Stimulated activated CD4-positive, alpha-beta T cell treated with anti-CD3 and anti-CD28 coated beads, Interleukin-15, amount 100 ng/mL, for 1 hour (primary cell): ENCODE measurements at places on chromosomes 4 and X.

GRCh38 chrX:69150281-69150960 is 14.8 kb downstream of the PJA1 start:
- DNase-seq = no peak

GRCh38 chr4:87360338-87360935 is 30.6 kb downstream of the HSD17B11 start:
- no peak for DNase-seq

- DNase-seq = no peak
These were observed 186.2 kb downstream of the KIT start for GRCh38 chr4:54843946-54844345.

- no peak for DNase-seq
These were observed 59.0 kb upstream of the ATP8A1 start for GRCh38 chr4:42715807-42716482.

DNA sequence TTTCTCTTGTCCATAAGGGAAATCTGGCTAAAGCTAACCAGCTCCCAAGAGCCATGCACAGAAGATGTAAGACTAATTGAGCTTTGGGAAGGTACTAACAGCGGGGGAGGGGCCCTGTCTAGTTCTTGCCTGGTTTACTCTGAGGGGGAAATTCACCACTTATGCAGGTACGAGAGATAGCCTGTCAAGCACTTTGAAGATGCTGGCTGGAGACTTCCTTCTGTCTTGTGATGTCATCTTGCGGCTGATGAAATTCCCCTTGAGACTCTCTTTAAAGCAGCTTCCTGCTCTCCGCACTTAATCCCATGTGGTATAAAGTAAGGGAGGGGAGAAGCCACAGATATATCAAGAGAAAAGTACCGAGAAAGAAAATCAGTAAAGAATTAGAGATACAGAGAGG is 345.3 kb downstream of the MAPK10 start:
- no peak for DNase-seq

DNA sequence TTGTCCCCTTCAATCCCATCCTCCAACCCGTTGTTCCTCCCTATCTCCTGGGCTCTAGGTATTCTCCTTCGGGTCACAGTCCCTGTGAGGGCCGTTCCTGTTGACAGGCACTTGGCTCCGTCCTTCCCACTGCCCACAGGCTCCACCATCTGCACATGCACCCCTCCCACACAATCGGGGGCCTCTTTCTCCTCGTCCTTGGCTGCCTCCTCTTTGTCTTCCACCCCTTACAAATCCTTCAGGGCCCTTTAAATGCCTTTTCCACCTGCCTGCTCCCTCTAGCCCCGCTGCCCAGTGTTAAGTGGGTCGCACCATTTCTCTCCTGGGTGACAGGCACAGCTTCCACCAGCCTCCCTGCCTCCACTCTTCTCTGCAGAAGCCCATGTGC is 2.7 kb upstream of the AVPR2 start:
- DNase-seq = no peak

- no peak for DNase-seq
These were observed 94.3 kb downstream of the AREG start for GRCh38 chr4:74539044-74539790.

DNA sequence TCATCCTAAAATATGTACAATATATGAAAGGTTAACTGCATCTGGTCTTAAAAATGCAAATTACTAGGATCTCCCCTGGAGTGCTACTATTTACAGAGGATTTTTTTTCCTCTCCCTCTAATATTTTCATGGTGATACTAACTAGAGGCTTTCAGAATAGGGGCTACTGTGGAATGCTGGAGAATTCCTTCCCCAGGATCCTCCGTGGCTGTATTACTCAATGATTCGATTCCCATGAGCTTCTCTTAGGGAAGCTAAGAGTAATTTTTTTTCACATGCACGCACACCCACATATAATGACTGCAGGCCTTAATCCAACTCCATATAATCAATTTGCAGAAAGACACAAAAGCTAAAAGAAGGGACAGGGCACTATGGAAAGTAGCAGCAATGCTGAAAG is 184.7 kb downstream of the ARHGAP6 start:
- DNase-seq = no peak

- no peak for DNase-seq
These were observed 39.2 kb upstream of the ARHGAP6 start for GRCh38 chrX:11704725-11705495.

- no peak for DNase-seq
These were observed 64.8 kb downstream of the TSC22D3 start for GRCh38 chrX:107710617-107711391.

DNA sequence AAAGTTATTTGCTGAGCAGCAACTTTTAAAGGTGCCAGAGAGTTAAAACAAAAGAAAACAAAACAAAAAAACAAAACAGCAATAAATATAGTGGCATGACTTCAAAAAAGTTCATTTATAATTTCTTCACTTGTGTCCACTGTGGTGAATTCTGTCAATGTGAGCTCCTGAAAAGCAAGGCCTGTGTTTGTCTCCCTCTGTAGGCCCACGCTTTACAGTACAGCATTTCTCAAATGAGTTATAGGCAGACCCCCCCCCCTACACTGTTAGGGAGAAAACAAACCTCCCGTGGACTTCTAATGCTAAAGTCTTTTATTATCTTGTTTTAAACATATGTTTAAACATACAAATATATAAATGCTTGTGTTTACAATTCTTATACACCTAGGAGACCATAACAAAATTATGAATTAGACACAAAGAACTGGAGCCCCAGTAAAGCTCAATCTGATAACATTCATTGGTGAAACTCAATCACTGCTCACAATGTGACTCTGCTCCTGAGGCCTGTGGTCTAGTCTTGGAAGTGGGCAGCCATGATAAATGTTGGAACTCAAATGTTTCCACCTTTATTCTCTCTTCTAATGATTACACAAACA is 47.0 kb upstream of the SCOC start:
- no peak for DNase-seq

GRCh38 chr4:27176400-27176799 is 315.8 kb downstream of the STIM2 start:
- no peak for DNase-seq

DNA sequence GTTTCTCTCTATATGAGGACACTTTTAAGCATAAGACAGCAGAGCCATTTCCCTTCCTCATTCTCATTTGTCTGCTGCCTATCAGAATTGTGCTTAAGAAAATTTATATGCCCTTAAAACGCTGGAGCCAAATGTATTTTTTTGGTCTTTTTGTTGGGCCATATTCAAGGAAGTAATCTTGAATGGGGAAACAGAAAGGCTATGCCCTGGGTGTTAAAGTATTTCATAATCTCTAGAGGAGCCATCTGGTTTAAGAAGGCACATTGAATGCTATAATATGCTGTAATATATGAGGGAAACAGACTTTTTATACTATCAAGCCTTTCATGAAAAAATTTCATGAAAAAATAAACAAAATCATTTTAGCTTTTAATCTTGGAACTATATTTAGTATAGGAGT is 4.3 kb downstream of the DMD start:
- no peak for DNase-seq

DNA sequence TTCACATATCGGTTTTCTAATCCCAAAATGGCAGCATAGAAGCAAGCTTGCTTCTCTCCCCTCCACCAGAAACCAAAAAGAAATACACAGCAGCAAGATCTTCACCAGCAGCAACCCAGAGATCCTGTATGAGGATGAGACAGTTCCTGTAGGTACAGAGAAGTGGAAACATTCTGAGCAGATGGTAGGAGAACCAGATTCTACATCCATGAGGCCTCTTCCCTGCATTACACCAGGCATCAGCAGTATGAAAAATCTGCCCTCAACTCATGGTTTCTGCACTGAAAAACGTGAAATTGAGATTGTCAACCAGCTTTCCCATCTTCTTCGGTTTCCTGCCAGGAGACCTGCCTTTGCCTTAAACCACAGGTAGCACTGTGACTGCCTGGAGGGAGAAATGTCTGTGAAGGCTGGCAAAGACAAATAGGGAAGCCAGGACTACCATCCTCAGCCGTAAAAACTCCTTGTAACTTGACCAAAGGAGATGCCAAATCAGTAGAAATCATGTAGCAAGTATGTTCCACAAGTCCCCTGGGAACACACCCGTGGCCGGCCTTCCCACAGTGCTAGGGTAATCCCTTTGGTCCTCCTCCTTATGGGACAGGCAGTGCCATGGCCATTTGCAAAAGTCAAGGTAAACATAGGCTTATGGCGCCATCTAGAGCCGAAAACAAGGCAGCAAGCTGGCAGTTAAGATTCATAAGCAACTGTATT is 24.0 kb upstream of the MTHFD2L start:
- no peak for DNase-seq

DNA sequence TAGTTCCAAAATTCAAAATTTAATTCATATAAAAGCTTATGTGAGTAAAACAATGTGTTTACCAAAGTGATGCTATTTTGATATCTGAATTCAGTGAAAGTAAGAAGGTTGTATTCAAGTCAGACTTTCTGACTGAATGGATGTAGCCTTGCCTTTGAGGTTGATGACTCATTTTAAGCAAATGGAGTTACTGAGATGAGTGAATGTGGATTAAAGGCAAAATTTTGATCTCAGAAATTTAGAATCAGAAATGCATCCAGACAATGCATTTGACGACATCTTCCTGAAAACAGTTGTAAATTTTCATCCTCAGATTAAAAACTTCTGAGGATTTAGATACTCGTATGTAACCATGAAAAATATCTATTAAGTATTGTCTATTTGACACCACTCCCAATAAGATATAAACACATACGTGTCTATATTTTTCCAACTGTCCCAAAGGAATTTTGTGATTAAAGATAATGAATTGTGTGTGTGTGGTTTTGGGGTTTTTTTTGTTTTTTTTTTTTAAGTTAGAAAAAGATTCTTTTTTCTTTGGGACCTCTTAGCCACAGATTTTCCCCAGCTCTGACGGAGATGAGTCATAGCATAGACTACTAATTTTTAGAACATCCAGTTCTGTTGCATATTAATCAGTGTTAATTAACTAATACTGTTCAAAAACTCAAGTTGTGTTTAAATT is 34.4 kb downstream of the NFKB1 start:
- DNase-seq = no peak

GRCh38 chrX:10089378-10089795 is 67.4 kb upstream of the CLCN4 start:
- DNase-seq = no peak
